ENCODE measurements at places on chromosomes 1 and 21. TPM values are rescaled to one million over a fixed set of nuclear protein-coding genes. Genes with fewer than 3 reads are reported as not detected.

DNA sequence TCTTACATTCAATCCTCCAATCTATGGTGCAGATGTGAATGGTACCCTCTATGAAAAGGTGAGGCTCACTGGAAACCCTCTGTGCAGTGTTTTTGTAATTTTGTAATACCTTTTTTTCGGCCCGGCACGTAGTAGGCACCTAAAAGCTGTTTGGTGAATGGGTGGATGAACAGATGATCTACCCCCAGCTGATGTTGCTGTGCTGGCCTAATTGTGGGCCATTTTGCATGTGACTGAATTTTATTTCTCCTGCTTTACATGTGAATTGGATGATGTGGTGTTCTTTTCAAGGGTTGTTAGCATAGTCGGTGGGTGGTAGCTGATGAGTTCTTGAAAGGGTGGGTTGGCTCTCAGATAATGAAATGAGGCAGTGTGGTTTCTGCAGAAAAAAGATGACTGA is 10.4 kb downstream of the KDM4A start:
- DNase-seq, result no peak

GRCh38 chr21:36369064-36369685 is 16.0 kb upstream of the CHAF1B start:
- DNase-seq, result no peak

The CRABP2 gene
- 1.1 TPM for total RNA-seq

The LYPLA2 gene
- total RNA-seq, result 71.1 TPM
